ENCODE measurements at places on chromosomes 12 and 14.

DNA sequence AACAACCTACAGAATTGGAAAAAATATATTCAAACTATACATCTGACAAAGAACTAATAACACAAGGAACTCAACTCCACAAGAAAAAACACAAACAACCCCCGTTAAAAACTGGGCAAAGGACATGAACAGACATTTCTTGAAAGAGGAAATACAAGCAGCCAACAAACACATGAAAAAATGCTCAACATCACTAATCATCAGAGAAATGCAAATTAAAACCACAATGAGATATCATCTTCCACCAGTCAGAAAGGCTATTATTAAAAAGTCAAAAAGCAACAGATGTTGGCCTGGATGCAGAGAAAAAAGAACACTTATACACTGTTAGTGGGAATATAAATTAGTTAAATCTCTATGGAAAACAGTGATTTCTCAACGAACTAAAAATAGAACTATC is 82.6 kb upstream of the CCDC91 start:
- DNase-seq, result no peak

DNA sequence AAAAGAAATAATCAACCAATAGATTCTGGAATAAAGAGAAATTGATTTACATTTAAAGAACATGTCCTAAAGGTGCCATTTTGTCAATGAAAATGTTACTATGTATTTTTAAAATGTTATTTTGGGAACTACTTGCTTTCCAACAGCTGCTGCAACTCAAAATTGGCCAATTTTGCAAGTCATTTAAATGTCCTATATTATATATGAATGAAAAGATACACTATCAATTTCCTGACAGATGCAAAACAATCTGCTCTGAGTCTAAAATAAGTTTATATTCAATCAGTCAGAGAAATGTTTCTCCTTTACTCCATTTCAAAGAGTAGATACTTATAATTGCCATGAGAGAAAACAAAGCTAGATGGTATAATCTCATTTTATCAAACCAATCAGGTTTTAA is 247.2 kb downstream of the ACSS3 start:
- DNase-seq, result no peak

DNA sequence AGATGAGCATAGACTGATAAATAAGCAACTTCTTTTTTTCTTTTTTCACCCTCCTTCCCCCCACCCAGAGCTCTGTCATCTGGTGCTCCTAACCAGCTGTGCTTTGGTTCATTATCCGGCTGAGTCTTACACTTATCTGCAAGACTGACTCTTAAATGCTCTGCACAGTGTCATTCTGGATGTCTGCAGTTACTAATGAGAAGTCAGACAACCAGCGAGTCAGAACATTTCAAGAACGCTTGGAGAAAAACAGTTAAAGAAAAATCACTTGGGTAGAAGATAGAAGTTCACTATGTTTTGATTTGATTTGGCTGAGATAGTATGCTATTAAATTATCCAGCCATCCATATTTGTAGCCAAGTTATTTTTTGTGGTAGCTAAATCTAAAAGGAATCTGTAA is 328.9 kb upstream of the PRICKLE1 start:
- no peak for DNase-seq

DNA sequence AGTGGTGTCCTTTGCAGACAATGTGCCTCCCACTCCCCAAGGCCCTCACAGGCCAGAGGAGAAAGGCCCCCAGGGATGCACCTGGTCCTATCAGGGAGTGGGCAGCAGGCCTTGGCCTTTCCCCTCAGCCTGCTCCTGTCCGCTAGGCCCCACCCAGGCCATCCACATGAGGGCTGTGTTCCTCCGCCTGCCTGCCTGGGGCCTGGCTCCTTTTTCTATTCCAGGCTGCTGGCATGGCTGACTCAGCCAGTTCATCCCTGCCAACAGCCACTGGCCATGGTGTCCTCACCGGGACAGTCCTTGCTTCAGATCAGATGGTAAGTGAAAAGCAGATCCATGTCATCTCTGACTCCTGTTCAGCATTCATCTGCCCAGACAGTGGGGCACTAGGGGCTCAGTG is 13.4 kb downstream of the ISM2 start:
- DNase-seq, result no peak

GRCh38 chr14:29421156-29421728 is 506.4 kb downstream of the PRKD1 start:
- DNase-seq, result no peak

- no peak for DNase-seq
Observed at GRCh38 chr12:128970941-128971340, 117.7 kb downstream of the GLT1D1 start.

- DNase-seq, result no peak
Observed at GRCh38 chr12:46208370-46208769, 60.5 kb downstream of the SLC38A1 start.

DNA sequence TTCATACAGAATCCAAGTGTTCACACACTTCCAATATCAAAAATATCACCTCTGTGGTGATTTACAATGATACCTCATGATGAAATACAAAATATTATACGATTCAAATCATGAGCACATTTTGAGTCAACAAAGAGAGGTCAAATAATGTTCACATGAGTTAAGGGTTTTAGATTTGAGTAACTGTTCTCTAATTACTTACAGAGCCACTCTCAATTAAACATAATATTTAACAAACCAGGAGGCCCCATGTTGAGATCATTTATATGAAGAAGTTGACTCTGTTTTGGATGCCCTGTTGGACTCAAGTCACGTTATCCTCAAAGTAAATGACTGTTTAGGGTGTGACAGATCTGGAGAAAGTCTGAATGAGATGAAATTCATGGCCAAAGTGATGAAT is 53.5 kb downstream of the NUAK1 start:
- no peak for DNase-seq

GRCh38 chr14:59126714-59127436 is 61.6 kb upstream of the DAAM1 start:
- DNase-seq, result peak; percentile 76

GRCh38 chr14:38593476-38593875 is 337.6 kb upstream of the CLEC14A start:
- no peak for DNase-seq

DNA sequence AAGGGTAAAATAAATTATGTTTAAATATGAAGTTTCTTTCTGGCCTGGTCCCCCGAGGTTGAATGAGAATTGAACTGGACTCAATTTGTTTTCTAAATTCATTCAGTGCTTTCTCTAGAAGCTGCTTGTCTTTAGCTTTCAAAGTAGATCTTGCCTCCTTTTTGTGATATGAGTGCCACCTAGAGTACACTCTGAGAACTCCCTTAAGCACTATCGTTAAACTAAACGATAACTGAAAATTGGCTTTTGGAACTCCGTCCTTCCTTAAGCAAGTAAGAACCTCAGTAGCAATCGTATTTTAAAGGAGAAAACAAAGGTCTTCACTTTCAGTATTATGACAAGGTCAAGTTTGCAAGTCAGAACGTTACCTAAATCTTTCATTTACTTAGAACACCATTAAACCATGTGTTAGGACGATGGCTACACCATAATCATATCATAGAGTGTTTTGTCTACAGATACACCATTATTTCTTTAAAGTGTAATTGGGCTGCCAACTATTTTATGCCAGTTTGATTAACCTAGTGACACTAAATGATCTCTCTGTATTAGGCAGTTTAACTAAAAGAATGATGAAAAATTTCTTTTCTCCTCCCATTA is 364.8 kb downstream of the SNAPC1 start:
- DNase-seq, result peak; percentile 26

- DNase-seq, result no peak
Observed at GRCh38 chr12:124231980-124232653, 62.8 kb upstream of the RFLNA start.

DNA sequence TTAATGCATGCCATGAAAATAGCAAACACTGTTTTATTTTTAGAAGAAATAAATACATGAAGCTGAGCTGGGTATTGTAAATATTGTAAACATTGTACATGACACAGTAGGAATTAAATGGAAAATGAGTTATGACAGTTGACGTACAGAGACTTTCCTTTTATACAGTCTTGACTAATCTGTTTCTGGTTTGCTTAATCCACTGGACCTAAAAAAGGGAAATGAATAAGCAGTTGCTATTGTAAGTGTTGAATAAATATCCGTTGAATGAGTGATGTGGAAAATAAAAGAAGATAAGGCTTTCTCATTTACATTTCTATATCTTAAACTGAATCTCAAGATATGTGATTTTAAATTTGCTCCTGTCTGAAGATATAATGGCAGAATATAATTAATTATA is 15.0 kb downstream of the PMCH start:
- peak; percentile 63 for DNase-seq

DNA sequence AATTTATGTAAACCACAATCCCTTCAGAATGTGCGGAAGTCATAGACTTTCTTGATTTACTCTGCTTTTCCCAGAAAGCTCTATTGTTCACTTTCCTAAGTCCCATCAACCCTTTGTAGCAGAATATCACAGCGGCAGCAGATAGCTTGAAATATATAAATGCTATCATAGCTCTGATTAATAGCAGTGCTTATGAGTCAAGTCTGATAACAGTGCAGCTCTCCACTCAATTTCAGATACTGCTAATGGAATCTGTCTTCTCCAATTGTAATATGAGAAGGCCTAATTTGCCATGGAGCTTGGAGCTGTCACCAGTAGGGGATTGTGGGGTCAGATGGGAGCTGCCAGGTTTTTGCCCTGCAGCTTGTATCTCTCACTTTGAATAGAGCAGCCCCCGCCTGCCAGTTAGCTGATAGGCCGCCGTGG is 10.9 kb downstream of the TMEM260 start:
- no peak for DNase-seq

- DNase-seq, result no peak
Observed at GRCh38 chr14:95533391-95533821, 1.4 kb upstream of the GLRX5 start.

DNA sequence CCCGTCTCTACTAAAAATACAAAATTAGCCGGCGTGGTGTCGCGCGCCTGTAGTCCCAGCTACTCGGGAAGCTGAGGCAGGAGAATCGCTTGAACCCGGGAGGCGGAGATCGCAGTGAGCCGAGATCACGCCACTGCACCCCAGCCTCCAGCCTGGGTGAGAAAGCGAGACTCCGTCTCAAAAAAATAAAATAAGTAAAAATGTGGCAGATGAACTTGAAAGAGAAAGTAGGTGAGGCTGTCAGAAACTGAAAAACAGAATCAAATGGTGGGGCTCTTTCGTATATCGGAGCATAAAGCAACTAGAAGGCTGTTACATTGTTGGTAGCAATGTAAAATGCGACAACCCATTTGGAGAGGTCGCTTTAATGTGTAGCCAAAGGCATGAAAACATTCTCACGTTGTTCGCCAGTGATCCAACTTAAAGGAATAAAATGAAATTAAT is 767 bp upstream of the CCNT1 start:
- DNase-seq, result no peak

DNA sequence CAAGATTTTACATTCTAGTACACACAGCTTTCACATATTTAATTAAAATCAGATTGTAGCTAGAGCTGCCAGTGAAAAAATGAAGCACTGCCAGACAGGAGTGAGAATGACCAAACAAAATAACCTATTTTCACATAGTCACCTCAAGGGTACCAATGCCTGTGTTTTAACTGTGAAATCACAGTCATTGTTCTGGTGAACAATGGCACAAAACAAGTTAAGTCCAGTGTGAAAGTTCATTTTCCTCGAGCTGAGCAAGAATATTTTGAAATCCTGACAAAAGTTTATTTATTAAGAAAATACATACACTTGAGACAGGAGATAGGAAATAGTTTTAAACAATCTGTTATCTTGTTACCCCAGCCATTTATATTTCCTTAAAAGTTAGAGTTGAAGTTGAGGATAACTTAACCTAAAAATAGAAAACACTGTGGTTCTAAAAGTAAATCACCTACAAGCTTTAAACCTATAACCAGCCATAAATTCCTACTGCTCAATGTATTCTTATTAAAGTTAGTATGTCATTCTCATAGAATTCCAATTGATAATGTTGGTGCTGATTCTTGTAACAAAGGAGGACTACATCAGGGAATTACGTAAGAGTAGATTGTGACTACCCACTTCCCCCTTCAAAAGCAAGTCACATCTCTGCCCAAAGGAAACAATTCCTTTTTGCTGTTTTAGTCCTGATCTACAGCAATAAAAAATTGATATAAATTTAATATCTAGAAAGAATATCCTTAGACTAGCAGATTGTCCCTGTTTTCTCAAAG is 15.9 kb downstream of the DENND5B start:
- peak; percentile 43 for DNase-seq

DNA sequence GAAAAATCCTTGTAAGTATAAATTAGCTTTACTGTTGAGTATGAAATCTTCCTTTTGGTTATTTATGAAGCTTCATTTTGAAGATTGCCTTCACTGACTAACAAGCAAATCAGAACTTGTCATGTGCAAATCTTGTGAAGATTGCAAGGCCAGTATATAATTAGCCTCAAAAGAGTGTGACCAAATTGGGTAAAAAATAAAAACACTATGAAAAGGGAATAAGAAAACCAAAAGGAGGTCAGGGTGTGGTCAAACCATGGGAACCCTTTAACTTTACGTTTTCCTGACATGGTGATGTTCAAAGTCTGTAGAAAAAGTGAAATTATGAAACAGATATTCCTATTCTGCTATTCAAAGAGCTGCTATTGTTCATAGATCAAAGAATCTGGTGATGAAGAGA is 230.3 kb downstream of the BCAT1 start:
- peak; percentile 53 for DNase-seq

DNA sequence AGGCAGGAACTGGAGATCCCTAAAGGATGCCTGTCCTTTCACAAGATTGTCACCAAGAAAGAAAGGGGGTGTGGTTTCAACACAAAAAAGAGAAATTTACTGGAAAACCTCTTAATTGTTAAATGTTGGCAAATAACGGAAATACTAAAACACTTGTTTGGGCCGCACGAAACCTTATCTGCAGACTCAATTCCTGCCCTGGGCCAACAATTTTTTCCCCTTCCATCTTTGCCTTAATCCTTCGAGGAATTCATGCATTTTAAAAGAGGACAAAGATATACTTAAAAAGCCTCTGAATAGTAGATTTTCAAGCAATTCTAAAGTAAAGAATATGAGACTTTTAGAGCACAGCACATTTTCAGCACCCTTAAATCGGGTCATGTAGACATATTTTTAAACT is 366.2 kb downstream of the DUSP6 start:
- no peak for DNase-seq

DNA sequence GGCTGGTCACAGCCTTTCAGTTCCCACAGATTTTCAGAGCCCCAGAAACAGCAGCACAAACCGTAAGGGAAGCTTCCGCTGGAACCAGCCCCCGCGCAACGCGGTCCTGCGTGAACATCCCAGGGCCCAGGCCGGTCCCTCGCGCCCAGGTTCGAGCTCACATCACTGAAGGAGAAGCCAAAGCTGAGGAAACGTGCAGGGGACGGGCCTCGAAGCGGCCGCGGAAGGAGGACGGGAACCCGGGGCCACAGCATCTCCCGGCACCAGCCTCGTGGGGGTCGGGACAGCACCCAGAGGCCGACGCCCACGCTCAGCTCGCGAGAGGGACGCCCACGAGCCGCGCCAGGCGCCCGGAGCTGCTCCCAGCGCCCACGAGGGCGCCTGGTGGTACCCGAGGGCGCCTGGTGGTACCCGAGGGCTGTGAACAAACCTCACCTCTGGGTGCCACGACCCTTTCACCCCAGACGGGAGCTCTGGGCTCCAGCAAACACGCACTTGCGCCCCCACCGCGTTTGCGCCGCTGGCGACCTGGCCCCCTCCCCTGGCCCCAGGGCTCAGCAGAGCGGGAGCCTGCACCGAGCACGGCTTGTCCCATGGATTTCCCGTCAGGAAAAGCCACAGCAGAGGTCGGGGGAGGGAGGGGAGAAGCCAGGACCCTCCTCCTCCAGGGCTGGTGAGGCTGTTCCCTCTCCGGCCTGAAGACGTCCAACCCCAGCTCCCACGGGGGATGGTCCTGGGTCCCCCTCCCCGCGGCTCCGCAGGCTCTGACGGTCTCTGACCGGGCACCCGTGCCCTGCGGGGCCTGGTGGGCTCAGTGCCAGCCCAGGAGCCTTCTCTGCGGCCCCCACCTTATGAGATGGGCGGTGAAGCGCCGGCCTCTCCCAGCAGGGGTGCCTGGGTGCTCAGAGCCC is 6.9 kb downstream of the LRCOL1 start:
- no peak for DNase-seq
